ENCODE measurements at places on chromosomes 6 and 20.
A peak's percentile ranks its signal among the peaks of the same experiment; 100 is the strongest.

- DNase-seq = no peak
Measured at GRCh38 chr6:116471531-116471930, 10.4 kb downstream of the CALHM6 start.

DNA sequence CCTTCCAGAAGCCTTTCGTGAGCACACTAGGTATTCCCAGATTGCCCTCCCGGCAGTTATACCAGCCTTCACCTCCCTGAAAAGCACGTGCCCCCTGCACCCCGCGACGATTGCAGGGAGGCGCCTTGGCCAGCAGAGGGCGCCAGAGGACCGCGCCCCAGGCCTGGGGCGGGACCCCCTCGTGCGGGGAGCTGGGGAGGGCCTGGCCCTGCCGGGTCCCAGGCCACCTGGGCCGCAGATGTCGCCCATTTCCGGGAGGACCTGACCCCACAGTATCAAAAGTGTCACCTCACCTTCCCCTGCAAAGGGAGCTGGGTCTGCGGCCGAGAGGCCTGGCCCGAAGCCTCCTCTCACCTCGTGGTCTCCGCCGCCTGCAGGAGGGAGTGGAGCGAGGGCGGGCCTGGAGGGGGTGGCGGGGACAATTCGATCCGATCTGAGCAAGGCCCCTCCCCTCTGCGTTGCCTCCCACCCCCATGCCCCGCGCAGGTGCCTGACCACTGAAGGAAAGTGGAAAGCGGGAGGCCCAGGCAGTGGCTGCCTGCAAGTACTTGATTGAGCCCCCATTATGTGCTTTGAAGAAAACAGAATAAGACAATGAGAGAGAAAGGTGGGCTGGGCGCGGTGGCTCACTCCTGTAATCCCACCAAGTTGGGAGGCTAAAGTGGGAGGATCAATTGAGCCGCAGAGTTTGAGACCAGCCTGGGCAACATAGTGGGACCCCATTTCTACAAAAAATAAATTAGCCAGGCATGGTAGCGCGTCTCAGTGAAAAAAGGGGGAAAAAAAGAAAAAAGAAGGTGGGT lies 3.5 kb upstream of the SNAI1 start:
- peak; percentile 61 for DNase-seq

- DNase-seq = no peak
Measured at GRCh38 chr20:55693641-55694040, 311.7 kb downstream of the CBLN4 start.

GRCh38 chr6:6508643-6509042 lies 79.9 kb upstream of the LY86 start:
- DNase-seq = no peak

DNA sequence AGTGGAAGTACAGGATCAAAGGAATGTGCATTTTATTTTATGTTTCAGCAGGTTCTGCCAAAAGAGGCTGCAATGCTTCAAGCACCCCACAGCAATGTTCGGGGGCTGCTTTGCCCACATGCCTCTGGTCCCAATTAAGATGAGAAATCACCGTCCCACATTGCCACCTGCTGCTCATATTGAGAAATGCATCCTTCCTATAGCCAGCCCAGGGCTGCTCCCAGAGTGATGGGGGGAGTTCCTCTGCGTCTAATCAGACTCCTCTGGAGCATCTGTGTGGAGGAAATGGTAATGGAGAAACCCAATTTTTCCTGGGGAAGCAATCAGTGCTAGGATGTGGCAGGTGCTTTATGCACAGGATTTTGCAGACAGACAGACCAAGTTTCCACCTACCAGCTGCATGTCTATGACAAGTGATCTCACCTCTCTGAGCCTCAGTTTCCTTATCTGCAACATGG lies 33.7 kb downstream of the PTGIS start:
- peak; percentile 57 for DNase-seq

DNA sequence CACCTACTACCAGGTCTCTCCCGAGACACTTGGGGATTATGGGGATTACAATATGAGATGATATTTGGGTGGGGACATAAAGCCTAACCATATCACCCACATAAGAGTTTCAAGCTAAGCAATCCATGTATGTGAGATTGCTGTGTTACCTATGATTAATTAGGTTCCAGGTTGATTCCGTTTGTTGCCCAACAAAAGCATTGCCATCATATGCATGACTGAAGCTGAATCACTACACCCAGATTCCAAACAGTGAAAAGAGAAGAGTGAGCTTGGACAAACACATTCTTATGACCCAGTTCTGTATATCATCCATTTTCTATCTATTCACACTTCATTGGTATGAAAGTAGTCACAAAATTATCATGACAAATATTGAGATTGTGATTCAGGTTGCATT lies 952.5 kb upstream of the MAN1A1 start:
- no peak for DNase-seq

GRCh38 chr20:24708411-24709295 lies 239.2 kb downstream of the SYNDIG1 start:
- no peak for DNase-seq

DNA sequence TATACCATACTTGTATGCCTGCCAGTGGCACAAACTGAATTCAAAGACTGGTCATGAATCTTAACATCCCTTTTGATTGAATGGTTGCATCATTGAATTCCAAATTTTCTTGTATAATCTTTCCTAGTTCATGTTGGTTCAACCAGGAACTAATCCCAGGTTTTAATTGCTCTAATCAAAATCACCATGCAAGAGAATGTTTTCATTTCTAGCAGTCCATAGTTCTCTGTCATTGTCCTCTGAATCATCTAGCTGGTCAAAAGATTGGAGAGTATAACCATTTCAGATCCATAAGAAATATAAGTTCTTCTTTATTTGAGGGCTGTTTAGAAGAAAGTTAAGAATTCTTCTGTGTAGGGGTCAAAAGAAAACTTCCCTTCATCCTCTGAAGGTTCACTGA lies 57.2 kb downstream of the ZNF292 start:
- no peak for DNase-seq

DNA sequence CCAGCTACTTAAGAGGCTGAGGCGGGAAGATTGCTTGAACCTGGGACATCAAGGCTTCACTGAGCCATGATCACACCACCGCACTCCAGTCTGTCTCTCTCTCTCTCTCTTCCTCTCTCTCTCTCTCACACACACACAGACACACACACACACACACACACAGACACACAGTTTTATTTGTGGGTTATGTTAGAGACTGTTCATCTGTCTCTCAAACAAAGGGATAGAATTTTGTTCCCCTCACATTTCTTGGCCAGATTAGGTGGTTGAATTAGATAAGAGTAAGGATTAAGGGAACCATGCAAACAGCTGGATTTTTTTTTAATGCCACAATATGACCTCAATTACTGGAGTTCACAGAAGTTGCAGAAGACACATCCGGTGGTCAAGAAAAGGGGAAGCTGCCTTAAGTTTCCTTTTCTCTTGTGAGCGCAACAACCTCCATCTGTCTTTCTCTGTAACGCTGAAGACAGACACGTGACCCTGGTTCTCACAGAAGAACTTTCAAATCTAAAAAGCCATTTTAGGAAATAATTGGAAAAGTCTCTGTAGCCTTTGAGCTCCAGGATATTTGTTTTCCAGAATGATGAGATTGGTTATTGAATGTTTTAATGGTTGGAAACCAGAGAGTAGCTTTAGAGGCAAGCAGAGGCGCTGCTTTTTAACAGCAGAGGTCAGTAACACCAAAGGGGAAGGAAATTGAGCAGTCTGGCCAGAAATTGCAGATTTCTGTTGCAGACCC lies 32.9 kb upstream of the LGSN start:
- DNase-seq = peak; percentile 36

DNA sequence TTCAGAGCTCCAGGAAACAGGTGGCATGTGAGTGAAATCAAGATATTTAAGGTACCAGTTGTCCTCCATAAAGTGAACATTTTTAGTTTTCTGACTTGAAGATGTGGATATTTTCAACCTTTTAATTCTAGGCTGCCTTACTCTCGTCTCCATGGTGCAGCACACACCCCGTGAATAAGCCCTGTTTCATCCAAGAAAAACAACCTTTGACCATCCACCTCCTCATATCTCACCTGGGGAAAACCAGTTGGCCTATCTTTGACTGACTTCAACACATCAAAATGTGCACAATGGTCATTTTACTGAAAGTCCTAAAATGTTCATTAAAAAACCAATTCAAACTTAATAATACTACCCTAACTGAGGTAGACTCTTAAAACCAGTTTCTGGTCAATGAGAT lies 73.8 kb upstream of the CD2AP start:
- no peak for DNase-seq

- no peak for DNase-seq
Measured at GRCh38 chr6:52529311-52529710, 47.5 kb downstream of the TRAM2 start.

DNA sequence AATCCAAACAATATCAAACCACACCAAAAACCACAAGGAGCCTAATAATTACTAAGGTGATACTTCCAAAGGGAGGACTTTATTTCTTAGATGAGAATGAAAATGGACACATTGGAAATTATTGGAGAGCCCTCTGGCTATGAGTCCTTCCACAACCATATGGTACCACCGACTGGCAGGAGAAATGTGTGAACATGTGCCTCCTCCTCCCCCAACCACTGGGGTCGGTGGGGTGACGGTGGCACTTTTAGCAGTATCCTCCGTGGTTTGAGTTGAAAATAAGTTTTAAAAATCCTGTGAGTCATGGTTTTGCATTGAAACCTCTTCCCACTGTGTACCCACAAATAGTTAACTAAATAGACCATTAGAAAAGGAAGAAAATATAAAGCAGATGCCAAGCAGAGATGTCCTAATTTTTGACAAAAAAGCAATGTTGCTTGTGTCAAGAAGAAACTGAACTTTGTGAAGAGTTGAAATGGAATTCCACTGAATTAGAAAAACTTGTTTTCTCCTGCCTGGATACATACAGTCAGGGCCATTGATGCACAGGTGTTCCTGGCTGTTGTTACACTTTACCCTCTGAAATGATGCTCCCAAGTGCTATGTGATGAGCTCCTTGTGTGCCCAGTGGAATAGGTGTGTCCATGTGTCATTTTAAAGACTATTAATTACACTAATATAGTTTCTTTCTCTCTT lies 3.2 kb downstream of the EDN1 start:
- DNase-seq = no peak

- no peak for DNase-seq
Measured at GRCh38 chr6:80133020-80133419, 26.5 kb downstream of the BCKDHB start.

- DNase-seq = no peak
Measured at GRCh38 chr6:34979994-34980393, 90.9 kb downstream of the ANKS1A start.

- DNase-seq = no peak
Measured at GRCh38 chr6:71368284-71368683, 79.7 kb downstream of the OGFRL1 start.

DNA sequence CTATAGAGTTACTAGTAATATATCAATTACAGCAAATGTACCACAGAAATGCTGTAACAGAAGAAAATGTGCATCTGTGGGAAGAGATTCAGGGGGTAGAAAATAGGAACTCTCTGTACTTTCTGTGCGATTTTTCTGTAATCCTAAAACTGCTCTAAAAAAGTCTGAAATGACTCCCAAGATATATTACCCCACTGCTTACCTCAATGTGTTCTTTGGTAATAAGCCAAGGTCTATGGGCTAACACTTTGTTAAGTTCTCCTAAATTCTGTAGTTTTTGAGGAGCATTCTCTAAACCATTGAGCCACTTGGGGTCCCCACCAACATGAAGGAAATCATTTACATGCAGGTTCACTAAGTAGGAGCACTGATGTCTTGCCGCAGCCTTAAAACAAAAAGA lies 94.4 kb downstream of the SESN1 start:
- no peak for DNase-seq

DNA sequence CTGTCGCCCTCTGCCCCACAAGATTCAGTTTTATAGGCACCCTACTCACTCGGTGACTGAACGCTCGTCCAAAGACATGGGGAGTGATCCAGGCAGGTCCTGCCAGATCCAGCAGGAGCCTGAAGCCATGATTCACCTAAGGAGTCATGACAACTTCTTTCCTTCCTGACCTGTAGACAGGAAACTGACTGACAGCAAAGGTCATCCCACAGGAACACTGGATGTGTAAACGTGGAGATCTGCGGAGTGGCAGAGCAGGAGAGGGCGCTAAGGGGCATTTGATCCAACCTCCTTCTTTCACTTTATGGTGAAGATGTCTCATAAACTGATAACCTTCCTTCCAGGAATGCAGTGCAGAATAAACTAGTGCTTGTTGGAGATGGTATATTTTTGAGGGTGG lies 192.2 kb downstream of the GJA10 start:
- no peak for DNase-seq

Data from GM19239 (cell line).